ENCODE measurements at places on chromosomes 11 and 22. TPM values are rescaled to one million over a fixed set of nuclear protein-coding genes. Genes with fewer than 3 reads are reported as not detected.

- no peak for DNase-seq
Measured at GRCh38 chr22:17862646-17863181, 88.4 kb upstream of the BID start.

GRCh38 chr11:64844330-64845128 lies at the start of gene CDC42BPG:
Gene CDC42BPG, minus strand, starts transcription at chr11:64844653. Its CDS starts 84 bp downstream, at chr11:64844569.
- peak; percentile 41 for DNase-seq

- no peak for DNase-seq
Measured at GRCh38 chr11:8610532-8611116, 16.6 kb upstream of the STK33 start.

GRCh38 chr11:43925932-43926505 lies 16.4 kb upstream of the C11orf96 start:
- DNase-seq: no peak

DNA sequence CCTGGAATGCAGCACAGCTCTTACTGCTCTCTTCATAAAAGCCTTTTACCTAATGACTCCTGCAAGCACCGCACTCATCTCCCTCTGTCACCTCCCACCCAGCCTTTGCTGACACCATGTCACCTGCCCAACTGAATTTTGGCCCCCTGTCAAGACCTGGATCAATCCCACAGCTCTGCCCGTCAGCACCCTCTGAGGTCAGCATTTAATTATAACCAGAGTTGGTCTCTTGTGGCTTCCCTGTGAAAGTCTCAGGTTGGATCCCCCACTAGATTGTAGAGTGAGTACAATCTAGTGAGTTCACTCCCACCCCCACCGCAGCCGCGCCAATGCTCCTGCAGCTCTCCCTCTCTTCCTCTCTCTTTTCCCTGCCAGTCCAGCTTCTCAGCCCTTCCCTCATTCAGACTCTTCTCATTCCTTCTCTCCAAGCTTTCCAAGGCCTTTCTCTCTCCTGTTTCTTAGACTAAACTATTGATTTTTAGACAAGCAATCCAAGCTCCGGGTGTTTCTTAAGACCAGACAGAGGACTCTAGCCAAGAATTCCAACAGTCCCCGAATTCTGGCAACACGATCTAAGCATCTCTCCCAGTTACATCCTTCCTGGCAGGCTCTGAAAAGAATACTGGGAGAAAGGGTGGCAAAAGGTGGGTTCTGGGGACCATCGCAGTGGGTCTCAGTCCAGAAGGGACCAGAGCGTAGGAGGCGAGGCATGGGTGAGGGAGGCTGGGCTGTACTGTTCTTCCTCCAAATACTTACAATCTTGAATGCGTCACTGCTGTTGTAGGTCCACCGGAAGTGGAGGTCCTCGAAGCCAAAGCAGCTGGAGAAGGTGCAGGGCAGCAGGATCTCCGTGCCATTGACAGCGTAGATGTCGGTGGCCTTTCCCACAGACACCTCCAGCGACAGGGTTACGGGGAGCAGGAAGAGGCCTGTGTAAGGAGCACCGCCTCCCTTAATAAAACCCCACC lies 8.0 kb downstream of the SCN4B start:
- DNase-seq: no peak

GRCh38 chr22:49999063-49999945 lies 13.3 kb downstream of the IL17REL start:
- DNase-seq: no peak

- no peak for DNase-seq
Measured at GRCh38 chr11:100467821-100468508, 219.1 kb upstream of the ARHGAP42 start.

- DNase-seq: no peak
Measured at GRCh38 chr11:37999171-37999570, 1401.1 kb upstream of the RAG2 start.

- no peak for DNase-seq
Measured at GRCh38 chr11:12051287-12051662, 42.8 kb upstream of the DKK3 start.

- DNase-seq: no peak
Measured at GRCh38 chr11:6658647-6659046, 3.0 kb upstream of the DCHS1 start.

GRCh38 chr22:35115515-35115914 lies 49.6 kb downstream of the ISX start:
- DNase-seq: no peak

DNA sequence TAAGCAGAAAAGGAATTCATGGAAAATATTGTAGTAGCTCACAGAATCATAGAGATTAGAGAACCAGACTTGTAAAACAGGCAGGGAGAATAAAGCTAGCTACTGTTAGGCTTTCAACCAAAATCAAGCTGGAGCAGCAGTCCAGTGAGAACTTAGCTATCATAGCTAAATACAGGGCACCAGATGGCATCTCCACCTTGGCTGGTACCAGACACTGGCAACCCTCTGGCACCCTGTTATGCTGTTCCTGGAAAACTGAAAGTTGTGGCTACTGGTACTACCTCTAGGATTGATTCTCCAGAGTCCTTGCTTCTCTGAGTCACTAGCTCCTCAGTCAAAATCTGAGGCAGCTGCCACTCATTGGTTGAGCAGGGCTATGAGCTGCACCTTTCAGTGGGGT lies 6.0 kb upstream of the DRD2 start:
- DNase-seq: no peak

DNA sequence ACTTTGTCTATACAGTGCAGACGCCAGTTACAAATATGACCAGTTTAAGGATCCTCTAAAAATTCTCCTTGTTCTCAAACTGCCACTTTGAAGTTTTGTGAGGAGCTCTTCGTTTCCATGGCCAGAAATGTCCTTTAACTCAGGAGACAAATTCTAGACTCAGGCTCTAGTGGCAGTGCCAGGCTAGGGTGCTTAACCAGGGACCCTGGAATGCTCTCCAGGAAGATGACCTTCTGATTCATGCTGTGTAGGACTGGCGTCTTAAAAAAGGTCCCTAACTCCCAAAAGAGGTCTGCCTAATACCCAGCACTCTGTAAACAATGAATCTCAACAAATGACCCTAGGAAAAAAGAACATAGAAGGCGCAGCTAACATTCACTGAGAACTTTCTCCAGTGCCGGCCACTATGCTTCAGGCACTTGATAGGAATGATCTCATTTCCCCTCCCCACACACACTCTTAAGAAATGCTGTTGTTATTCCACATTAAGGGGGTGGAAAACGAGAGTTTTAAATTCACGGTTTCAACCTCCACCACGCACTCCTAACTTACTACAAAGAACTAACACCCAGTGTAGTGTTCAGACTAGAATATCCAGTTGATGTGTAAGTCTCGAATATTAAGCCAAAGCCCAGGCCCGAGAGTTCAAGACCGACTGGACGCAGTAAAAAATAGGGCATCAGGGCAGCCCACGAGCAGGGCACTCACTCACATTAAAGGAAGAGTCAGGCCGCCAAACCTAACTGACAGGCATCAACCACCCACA lies 747 bp downstream of the NXF1 start:
- DNase-seq: no peak

DNA sequence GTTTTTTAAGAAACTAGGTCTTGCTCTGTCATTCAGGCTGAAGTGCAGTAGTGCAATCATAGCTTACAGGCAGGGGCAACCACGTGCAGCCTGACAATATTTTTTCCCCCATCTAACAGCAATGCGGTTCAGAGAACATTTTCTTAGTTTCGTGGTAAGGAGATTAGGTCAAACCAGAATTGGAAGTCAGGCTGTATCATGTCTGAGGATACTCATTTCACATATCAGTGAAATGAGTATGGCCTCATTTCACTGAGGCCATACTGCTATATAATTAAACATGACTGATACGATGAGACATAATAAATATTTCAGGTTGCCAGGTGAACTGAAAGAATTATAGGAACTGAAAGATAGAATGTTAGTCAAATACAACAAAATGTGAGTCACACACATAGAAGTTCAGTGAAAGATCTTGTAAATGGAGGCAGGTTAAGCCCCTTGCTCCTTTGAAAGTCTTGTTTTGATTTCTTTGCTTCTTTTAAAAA lies 32.5 kb upstream of the IZUMO1R start:
- DNase-seq: no peak

- no peak for DNase-seq
Measured at GRCh38 chr11:30025396-30026139, 8.7 kb upstream of the KCNA4 start.

DNA sequence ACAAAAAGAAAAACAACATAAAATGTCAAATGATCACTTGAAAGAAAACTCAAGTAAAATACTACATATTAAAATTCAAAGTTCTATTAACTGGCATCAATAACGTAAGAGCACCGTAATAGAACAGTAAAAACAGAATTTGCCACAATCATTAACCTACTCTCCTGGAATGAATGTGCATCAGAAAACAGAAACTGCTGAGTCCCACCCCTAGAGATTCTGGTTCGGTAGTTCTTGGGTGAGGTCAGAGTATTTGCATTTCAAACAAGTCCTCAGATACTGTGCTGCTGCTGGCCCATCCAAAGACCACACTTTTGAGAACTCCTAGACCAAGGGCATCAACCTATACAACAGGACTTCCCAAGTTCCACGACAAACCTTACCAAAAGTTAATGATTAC lies 23.5 kb downstream of the PITPNB start:
- no peak for DNase-seq

- DNase-seq: no peak
Measured at GRCh38 chr11:122375687-122376399, 259.8 kb upstream of the BLID start.

DNA sequence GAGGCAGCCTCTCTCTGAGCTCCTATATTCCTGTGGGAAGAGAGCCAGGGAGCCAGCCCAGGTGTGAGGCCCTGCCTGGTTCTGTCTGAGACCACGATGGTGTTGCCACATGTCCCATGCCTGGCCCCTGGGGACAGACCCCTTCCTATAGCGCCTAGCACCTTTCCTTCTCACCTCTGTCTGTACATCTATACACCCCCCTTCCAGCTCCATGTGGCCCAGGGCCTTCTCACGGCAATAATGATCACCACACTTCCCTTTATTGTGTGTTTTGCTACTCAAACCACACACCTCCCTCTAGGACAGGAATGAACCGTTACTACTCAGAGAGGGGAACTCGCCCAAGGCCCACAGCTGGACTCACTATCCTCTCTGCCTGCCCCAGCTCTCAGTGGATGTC lies 12.8 kb downstream of the CD82 start:
- no peak for DNase-seq

The C11orf91 gene
- not detected for total RNA-seq

The ASPHD2 gene
- 0.77 TPM for total RNA-seq

The MS4A12 gene
- not detected for total RNA-seq

The IGSF22 gene
- total RNA-seq: not detected

The IL18 gene
- total RNA-seq: 6.0 TPM

The PRSS23 gene
- 180 TPM for total RNA-seq

Measured in NCI-H460 (cell line).